GM04503 (cell line): ENCODE measurements at places on chromosomes 7 and 10.

DNA sequence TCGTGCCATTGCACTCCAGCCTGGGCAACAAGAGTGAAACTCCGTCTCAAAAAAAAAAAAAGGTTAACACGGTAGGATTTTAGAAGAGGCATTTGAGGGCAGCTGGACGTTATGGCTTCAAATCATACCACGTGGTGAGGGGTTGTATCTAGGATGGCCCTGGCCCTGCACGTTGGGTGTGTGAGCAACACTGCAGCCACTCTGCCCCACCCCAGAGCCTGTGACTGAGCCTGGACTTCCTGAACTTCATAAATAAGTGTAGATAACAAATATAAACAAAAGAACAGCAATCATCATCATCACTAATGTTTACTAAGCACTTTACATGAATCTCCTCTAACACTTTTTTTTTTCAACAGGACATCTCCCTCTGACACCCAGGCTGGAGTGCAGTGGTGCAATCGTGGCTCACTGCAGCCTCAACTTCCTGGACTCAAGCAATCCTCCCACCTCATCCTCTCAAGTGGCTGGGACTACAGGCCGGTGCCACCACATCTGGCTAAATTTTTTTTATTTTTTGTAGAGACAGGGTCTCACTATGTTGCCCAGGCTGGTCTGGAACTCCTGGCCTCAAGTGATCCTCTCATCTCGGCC, 169.5 kb upstream of the FRMD4A start:
- no peak for DNase-seq

- no peak for DNase-seq
Measured at GRCh38 chr7:130971297-130971696, 237.3 kb upstream of the KLF14 start.

GRCh38 chr10:6167456-6167855, 35.3 kb upstream of the PFKFB3 start:
- DNase-seq, result no peak

DNA sequence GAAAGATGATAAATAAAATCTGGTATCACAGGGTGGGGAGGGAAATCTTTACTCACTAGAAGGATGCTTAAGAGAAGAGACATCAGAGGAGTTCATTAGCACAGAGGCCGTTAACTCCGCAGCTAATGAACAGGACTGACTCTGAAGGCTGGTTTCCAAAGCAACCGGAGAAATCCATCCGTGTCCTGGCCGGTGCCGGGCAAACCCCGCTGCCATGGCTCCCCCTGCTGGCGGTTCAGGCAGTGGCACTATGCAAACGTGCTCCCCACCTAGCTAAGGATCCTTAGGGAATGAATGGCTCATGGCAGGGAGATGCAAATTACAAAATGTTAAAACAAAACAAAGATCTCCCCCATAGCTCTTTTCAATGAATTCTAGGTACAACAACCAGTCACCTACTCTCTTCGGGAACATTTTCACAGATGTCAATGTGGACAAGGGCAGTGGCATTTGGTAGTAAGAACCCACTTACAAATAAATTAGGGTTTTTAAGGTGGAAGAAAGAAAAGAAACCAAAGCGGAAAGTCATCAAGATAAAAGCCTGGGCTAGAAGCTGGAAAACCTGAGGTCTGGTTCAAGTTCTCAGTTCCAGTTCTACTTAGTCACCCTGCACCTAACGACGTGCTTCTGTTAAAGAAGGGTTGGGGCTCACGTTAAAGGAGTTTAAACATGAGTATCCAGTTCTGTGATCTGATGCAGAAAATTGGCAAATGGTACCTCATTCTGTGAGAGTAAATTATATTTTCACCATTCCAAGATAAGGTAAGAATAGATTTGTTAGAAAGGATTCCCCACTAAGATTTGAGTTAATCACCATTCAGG, 138.2 kb downstream of the SVIL start:
- peak; percentile 18 for DNase-seq

GRCh38 chr10:12844811-12845483, 156.6 kb downstream of the CCDC3 start:
- peak; percentile 32 for DNase-seq

- DNase-seq, result no peak
Measured at GRCh38 chr10:125343118-125343925, 183.0 kb upstream of the CTBP2 start.

GRCh38 chr7:82839555-82839954, 323.1 kb downstream of the PCLO start:
- no peak for DNase-seq

- no peak for DNase-seq
Measured at GRCh38 chr7:6106140-6106904, 75.1 kb downstream of the ANKRD61 start.

- DNase-seq, result no peak
Measured at GRCh38 chr10:1491901-1492300, 245.4 kb downstream of the ADARB2 start.

DNA sequence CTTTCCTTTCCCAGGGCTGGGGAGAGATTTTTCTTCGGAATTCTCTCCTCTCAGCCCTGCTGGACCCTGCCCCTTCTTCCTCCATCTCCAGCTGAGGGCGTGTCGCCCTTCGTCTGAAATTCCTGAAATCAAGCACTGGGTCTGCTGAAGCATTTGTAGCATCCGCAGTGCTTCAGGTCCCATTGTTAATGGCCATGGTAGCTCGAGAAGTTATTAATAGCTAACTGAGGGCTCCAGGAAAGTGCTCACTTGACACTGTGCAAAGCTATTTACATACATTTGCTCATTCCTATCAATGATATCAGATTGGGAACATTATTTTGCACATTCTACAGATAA, 515 bp downstream of the FAM149B1 start:
- no peak for DNase-seq

GRCh38 chr10:126617733-126618132, 52.8 kb downstream of the C10orf90 start:
- no peak for DNase-seq

GRCh38 chr10:17236468-17237148, 8.6 kb downstream of the VIM start:
- no peak for DNase-seq

DNA sequence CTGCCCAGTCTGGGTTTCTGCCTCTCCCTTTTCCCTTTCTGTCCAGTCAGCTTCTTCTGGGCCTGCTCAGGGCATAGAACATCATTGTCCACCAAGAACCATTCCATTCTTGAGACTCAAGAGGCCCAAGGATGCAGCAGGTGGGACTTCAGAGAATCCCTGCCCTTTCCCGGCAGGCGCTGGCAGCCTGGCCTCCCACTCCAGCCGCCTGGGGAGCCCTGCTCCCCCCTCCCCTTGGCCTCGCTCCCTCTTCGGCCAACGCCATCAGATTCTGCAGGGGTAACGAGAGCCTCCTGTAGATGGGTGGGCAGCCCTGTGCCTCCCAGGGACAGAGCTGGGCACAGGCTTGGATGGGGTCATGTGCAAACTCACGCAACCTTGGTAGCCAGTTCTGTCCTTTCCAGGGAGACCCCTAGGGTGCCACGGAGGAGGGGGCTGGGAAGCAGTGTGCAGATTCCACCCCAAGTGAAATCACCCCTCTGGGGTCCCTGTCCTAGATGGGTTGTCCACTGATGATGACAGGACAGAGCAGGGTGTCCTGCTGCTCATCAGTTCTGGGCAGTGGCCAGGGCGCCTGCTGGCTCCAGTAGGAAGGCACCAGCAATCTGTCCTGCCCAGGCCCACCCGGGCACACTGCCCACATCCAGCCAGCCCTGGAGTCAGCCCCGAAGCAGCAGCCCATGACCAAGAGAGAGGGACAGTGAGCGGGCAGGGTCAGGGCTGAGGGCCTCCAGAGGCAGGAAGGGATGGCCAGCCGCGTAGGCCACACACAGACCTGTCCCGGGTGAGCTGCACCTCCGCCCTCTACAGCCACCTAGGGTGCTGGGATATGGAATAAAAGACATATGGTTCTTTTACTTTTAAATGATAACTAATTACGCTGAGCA, 47.7 kb downstream of the RASGEF1A start:
- no peak for DNase-seq

DNA sequence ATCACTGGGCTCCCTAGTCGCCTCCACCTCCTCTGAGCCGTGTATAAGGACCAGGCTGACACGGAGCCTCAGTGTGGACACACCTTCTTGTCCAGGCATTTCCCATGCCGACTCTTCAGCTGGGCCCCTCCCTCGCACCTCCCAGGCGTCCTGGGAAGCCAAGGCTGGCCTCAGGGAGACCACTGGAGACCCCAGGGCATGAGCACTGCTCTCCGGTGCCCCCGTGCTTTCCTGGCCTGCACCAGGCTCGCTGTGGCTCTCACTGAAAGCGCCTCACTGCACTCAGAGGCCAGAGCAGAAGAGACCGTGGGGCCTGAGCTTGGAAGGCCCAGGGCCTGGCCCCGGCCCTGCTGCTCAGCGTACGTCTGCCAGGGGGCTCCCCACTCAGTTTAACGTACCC, 31.4 kb downstream of the LRRC27 start:
- no peak for DNase-seq

GRCh38 chr7:151706277-151707104, 170.4 kb downstream of the PRKAG2 start:
- DNase-seq, result no peak

GRCh38 chr7:129664029-129665012, 52.8 kb downstream of the NRF1 start:
- DNase-seq, result peak; percentile 21

DNA sequence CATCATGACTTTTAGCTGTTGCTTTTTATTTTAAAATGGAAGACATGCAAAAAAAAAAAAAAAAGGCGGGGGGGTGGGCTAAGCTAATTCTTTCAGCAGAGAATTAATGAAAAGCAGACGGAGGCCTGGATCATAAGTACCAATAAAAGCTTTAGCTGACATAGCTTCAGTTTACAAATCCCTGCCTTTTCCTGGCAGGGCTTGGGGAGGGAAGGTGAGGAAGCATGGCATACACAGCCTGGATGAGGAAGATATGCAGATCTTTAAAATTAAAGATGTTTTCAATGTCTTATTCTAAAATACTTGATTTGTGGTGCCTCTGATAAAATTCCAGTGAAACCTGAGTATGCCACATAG, 57.0 kb downstream of the ICA1 start:
- no peak for DNase-seq

DNA sequence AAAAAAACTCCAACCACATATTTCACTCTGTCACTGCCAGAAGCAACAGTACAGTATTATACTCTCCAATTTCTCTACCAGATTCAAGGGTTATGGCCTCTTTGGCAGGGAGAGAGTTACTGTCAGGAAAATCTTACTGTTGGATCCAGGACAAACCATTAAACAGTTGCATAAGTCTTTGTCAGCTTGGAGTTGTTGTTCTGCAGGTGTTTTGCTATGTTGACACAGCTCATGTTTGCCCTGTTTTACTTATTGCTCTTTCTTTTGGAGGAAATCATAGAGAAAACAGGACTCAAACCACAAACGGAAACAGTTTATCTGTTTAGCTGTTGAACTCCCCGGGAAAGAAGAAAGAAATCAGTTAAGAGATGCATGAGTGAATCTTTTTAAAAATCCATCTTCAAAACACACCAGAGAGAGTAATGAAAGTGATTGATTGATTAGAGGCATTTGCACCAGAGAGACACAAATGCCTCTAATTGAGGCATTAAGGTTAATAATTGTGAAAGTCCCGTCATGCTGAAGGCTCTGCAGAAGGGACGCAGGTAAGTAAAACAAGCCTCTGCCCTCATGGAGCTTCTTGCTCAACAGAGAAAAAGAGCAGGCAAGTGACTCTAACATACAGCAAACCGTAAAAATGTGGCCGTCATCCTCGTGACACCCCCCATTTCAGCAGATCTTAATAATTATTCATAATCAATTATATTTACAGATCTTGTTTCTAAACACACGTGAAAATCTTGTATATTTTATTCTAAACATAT, 38.7 kb upstream of the ARHGAP21 start:
- no peak for DNase-seq

GRCh38 chr7:112192236-112193154, 13.7 kb downstream of the DOCK4 start:
- no peak for DNase-seq

- no peak for DNase-seq
Measured at GRCh38 chr7:121449329-121449728, 53.2 kb upstream of the FAM3C start.

GRCh38 chr10:79608505-79609375, 2.0 kb upstream of the SFTPA1 start:
- DNase-seq, result no peak

GRCh38 chr10:127069436-127069835, 127.0 kb downstream of the INSYN2A start:
- DNase-seq, result no peak

GRCh38 chr10:3010334-3010733, 57.0 kb upstream of the PFKP start:
- DNase-seq, result no peak

DNA sequence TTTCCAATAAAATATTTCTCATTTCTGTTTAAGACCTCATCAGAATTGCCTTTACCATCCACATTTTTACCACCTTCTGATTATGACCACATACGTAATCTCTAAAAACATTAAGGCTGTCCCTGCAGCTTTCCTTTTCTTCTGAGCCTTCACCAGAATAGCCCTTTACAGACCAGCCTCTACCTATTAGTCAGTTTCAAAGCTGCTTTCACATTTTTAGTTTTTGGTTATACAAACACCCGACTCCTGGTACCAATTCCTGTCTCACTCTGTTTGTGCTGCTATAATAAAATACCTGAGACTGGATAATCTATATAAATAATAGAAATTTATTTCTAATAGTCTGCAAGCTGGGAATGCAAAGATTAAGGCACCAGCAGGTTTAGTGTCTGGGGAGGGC, 15.4 kb upstream of the GTF2IRD1 start:
- no peak for DNase-seq

- no peak for DNase-seq
Measured at GRCh38 chr7:47301105-47301477, 280.8 kb downstream of the TNS3 start.

DNA sequence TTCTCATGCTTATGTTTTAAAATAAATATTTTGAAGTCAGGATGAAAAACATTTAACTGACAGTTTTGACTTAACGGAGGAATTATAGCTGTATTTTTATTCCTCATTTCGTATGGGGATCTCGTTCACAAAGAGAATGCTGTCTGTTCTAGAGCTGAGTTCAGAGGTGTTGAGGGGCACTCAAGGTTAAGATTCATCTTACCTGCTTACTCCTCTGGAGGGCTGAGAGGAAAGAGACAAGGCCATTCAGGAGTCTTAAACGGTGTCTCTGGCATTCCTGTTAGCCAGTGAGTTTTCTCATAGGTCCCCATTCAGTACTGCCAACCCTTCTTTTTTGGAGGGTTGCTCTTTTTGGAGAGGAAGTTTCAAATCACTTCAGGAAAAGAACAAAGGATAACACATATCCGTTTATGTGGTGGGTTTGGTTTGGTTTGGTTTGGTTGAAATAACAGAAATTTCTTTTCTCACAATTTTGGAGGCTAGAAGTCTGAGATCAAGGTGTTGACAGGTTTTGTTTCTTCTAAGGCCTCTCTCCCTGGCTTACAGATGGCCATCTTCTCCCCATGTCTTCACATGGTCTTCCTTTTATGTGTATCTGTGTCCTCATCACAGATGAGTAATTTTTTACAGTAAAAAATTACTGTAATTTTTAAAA, 23.1 kb downstream of the CALHM2 start:
- DNase-seq, result no peak

DNA sequence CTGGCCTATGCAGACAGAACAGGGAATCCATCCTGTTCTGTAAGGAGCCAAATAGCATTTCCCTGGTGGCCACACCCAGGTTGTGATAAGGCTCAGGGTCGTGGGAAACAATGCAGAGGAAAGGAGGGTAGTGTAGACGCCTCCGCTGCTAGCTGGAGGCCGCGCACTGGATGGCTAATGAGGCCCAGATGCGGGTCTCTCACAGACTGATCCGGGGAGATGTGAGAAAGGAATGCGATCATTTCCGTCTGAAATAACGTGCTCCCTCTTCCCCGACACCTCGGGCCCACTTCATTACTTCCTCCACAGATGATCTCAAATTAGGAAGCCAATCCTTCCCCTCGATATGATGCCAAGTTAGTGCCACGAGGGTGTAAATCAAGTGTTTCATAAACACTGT, 203.3 kb downstream of the TAX1BP1 start:
- no peak for DNase-seq

- DNase-seq, result no peak
Measured at GRCh38 chr10:28600056-28600455, 67.1 kb downstream of the WAC start.
